Lung (tissue), 17 donors: ENCODE measurements at places on chromosomes 11 and 22. TPM values are rescaled to one million over a fixed set of nuclear protein-coding genes. Genes with fewer than 3 reads are reported as not detected.

Gene OR8J1
- not detected for total RNA-seq

DNA sequence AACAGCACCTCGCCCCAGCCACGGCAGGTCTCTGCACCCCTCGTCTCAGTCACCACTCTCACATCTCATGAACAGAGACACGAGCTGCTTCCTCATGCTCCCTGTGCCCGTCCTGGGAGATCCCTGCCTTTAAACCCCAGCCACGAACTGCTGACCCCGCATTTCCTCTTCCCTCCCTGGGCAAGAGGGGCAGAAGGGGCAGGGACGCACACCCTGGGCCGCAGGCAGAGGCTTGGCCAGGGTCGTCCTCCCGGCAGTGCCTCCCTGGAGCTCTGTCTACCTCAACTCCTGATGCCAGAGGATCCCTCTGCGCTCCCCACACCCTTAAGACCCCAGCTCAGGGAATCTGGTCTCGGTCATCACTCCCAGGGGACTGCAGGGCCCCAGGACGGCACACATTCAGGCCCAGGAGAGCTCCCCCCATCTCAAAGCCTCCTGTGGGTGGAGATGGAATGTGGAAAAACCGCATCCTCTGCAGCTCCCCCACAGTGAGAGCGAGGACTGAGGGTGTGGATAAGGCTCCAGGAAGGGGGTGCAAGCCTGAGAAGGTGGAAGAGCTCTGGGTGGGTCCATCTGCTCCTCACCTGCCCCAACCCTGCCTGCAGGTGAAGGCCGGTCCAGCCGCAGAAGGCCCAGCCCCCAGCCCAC, 1.2 kb downstream of the BID start:
- H3K36me3 ChIP-seq: no peaks in the 10 kb centered on the region
- no peaks in the 10 kb centered on the region for H3K27me3 ChIP-seq
- peaks cover 16% of the 10 kb centered on the region for H3K4me1 ChIP-seq

DNA sequence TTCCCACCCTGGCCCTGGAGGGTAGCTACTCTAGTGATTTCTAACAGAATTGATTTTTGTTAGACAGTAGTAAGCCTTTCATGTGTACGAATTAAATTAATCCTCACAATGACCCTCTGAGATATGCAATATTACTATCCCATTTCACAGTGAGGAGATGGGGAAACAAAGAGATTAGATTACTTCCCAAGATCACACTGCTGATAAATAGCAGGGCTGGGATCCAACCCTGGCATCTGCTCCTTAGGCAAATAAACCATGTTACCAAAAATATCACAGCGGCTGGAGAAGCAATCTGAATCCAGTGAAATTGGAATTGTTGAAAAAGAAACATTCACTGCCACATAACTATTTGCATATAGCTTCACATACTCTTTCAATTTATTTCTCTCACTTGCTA, 12.8 kb upstream of the CAVIN3 start:
- H3K4me3 ChIP-seq: no peak overlapping the region
- no peak overlapping the region for H3K27ac ChIP-seq
- H3K36me3 ChIP-seq: no peaks in the 10 kb centered on the region
- no peaks in the 10 kb centered on the region for H3K27me3 ChIP-seq

- no peak overlapping the region for H3K4me3 ChIP-seq
- no peaks in the 10 kb centered on the region for H3K36me3 ChIP-seq
- no peak for DNase-seq
Observed at GRCh38 chr11:71140206-71140919, 112.0 kb downstream of the SHANK2 start.

GRCh38 chr11:68837583-68838571, 3.8 kb downstream of the CPT1A start:
- H3K4me3 ChIP-seq: no peak overlapping the region
- peak overlapping the region; percentile 76 for H3K27ac ChIP-seq
- peaks cover 28% of the 10 kb centered on the region for H3K4me1 ChIP-seq
- no peaks in the 10 kb centered on the region for H3K36me3 ChIP-seq
- no peak for DNase-seq

Gene CRYBB3
- total RNA-seq: not detected

GRCh38 chr11:100072131-100072530, 615.0 kb upstream of the ARHGAP42 start:
- H3K36me3 ChIP-seq: no peaks in the 10 kb centered on the region
- no peak overlapping the region for H3K27ac ChIP-seq
- H3K27me3 ChIP-seq: no peaks in the 10 kb centered on the region
- no peak overlapping the region for H3K4me3 ChIP-seq
